ENCODE measurements at places on chromosomes 4 and X.

DNA sequence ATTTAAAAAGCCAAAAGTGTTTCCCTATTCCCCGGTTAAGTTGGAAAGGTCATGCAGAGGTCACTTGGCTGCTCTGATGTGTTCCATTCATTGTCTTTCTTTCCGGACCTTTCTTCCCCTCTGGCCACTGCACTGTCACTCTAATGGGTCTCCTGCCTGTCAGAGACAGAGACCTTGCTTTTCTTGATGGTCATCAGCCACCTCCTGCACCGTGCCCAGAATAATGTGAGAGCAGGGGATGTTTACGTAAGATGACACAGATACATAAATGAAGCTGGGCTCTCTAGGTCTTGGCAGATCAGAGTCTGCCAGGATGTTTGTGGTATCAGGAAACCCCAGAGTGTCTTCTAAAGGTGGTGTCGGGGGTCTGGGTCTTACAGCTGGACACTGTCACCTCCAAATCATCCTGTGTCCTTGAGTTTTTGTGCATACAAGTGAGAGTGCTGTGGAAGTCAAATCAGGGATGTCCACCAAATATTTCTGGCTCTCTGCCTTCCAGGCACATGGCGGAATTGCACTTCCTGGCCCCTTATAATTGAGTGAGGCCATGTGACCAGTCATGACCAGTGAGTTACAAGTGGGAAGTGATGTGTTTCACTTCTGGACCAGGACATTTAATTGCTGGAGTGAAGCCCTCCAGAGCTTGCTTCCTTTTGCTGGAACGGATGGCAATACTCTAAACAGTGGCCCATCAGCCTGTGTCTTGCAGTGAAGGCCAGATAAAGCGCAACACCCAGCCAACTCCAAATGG lies 130.6 kb upstream of the ATP6AP2 start:
- no peak for DNase-seq

DNA sequence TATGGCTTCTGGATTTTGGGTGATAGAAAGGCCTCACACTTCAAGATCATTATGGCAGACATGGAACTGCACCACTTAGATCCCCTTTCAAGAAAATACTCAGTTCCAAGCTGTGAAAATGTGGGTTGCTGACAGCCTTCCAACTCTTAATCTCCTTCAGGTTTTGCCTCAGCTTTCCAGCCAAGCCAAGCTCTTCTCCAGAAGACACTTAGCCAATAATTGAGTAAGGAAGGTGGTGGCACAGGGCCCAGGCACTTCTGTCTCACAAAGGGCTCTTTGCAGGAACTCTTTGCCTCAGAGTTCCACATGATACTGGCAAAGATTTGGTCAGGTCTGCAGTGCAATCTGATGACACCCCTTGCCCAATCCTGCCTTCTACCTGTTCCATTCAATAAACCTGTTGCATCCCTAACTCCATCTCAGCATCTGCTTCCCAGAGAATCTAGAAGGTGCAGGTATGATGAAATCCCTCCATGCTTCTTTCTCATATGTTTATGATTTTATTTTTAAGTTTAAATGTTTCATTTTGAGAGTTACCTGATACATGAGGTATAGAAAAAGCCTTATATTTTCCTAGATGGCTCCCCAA lies 30.6 kb downstream of the ANXA5 start:
- no peak for DNase-seq

- DNase-seq, result no peak
Measured at GRCh38 chr4:155822572-155822971, 43.5 kb downstream of the ASIC5 start.

GRCh38 chr4:2489081-2489805 lies 20.3 kb downstream of the RNF4 start:
- no peak for DNase-seq

DNA sequence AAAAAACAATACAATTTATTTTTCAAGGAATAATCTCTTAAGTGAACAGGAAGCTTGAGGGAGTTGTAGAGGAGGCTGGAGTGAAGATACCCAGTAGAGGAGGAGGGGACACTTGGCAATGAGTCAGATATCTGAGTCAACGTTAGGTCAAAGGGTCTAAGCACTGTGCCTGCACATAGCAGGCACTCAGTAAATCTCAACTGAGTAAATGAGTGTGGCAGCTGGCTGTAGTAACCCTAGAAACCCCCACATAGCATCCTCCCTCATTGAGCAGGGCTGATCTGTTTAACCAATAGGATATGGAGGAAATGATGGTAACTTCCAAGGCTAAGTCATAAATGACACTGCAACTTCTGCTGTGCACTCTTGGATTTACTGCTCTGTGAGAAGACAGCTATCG lies 186.0 kb upstream of the FAM241A start:
- DNase-seq, result no peak

- no peak for DNase-seq
Measured at GRCh38 chrX:148612431-148612830, 112.0 kb downstream of the AFF2 start.

DNA sequence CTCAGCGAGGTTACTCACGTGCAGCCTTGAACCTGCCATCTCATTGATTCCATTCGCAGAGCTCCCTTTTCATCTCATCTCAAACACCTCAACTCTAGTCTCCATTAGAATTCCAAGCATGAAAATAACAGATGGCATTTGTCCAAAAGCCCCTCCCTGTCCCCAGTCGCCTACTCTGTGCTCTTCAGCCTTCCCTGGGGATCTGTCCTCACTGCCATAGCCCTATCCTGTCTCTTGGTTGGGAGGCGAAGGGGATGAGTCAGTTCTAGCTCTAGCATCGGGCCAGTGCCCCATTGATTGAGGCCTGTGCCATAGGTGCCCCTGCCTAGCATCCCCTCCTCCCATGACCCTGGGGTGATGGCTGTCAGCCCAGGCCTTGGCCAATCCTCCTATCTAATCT lies 134.0 kb upstream of the PJA1 start:
- no peak for DNase-seq

Measured in progenitor cell of endocrine pancreas (in vitro differentiated cells).